Activated CD4-positive, alpha-beta T cell treated with anti-CD3 and anti-CD28 coated beads, Interleukin-2, amount 10 ng/mL, durations not matched to agents 24 days and 14 days (primary cell): ENCODE measurements at places on chromosomes 1 and 21.

DNA sequence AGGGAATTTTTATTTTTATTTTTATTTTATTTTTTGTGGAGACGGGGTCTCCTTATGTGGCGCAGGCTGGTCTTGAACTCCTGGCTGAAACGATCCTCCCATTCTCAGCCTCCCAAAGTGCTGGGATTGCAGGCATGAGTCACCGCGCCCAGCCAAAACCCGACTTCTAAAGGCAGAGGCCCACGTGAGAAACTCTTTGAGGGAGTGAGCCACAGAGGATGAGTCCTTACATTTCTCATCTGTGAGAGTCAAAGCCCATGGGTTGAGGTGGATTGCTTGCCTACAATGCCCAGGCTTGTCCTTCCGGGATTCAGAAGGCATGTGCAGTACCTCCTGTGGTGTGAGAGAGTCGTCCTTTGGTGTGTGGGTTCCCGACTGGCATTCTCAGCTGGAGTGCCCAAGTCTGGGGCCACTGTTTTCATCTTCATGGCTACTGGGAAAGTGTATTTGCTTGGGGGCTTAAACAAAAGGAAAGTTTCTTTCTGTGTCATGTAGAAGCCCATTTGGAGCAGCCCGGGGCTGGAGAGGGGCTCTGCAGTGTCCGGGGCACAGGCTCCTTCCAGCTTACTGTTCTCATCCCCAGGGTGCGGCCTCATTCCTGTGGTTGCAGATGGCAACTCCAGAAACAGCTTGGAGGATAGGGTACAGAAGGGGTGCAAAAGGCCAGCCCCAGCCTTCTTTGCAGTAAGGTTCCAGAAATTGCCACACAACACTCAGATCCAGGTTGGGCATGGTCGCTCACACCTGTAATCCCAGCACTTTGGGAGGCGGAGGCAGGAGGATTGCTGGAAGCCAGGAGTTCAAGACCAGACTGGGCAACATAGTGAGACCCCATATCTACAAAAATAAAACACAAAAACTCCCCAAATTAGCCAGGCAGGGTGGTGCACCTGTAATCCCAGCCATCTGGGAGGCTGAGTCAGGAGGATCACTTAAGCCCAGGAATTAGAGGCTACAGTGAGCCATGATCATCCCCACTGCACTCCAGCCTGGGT is 29.4 kb upstream of the CSF3R start:
- H3K27me3 ChIP-seq = no peaks in the 10 kb centered on the region
- no peak for DNase-seq
- H3K36me3 ChIP-seq = no peaks in the 10 kb centered on the region
- H3K4me1 ChIP-seq = no peaks in the 10 kb centered on the region
- no peak overlapping the region for H3K27ac ChIP-seq
- no peak overlapping the region for H3K4me3 ChIP-seq

DNA sequence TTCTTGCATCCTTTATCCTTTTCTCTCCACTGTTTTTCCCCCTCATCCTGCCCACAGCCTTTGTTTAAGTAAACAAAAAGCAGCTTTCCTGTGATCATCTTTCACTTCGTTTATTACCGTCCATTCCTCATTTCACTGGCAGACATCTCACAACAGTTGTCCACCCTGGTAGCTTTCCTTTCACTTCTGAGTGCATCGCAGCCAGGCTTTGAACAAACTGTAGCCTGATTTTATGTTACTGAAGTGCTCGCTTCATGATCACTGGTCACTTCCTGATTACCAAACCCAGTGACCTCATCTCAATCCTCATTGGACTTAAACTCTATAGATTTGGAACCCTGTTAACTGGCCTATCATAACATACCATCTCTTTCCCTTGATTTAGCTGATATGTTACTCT is 67.7 kb downstream of the SDCCAG8 start:
- no peaks in the 10 kb centered on the region for H3K4me1 ChIP-seq
- no peak overlapping the region for H3K4me3 ChIP-seq
- no peaks in the 10 kb centered on the region for H3K36me3 ChIP-seq
- H3K27ac ChIP-seq = no peak overlapping the region
- DNase-seq = no peak

DNA sequence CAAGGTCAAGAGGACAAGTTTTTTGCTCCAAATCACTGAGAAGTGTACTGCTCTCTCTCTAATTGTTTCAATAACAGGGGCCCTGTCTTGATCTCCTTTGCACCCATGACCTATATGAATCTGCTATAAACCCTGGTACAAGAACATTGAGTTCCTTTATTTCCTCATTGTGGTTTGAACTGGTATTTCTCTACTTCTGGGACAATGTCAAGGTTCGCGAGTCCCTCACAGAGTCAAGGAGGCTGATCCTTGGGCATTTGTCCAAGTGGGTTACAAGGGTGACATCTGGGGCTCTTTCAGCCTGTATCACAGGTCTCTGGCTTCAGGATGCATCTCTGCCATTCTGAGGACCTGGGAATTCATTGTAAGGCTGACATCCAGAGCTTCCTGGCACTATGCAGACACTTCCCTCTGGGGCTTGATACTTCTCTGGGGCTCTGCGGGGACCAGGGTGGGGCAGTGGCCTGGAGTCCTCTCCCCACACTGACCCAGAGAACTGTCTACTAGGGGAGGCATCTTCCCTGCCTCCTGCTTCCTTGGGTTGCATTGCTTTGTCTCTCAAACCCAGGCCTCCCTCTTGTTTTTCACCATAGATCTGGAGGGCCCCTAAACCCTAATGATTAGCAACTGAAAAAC is 22.5 kb upstream of the ZNF648 start:
- no peaks in the 10 kb centered on the region for H3K27me3 ChIP-seq
- H3K27ac ChIP-seq = no peak overlapping the region
- no peak overlapping the region for H3K4me3 ChIP-seq
- no peaks in the 10 kb centered on the region for H3K36me3 ChIP-seq

DNA sequence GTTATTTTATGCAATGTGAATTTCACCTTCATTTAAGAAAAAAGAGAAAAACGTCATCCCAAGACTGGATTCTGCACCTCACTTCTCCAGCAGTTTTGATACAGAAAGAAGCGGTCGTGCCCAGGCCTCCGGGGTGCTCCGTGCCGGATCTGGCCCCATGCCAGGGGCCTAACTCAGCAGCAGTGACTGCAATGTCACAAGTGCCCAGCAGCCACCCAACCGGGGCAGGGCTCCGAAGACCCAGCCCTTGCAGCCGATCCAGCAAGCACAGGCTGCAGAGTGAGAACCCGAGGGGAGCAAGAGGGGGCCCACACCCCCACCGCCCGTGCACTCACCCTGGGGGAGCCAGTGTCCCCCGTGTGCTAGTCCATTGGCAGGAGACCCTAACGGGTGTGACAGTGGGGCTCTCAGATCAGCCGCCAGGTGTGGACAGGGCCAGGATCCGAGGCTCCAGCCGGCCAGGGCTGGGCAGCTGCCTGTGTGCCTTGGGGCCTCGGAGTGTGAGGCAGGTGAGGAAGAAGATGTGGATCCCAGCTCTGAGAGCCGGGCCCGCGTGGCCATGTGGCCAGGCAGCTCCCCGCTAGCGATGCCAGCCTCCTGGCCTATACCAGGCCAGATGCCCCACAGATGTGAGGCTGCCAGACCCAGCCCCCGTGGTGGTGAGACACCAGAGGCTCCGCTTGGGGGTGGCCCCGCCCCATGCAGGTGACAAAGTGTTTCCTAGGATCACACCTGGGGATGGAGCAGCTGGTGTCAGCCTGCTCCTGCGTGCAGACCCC is 60.6 kb downstream of the MEGF6 start:
- H3K4me3 ChIP-seq = no peak overlapping the region
- no peak for DNase-seq
- H3K27ac ChIP-seq = no peak overlapping the region
- H3K36me3 ChIP-seq = no peaks in the 10 kb centered on the region
- no peaks in the 10 kb centered on the region for H3K27me3 ChIP-seq

- no peak overlapping the region for H3K27ac ChIP-seq
- peaks cover 39% of the 10 kb centered on the region for H3K27me3 ChIP-seq
- no peaks in the 10 kb centered on the region for H3K4me1 ChIP-seq
- no peaks in the 10 kb centered on the region for H3K36me3 ChIP-seq
Measured at GRCh38 chr1:167128261-167129227, 34.7 kb downstream of the STYXL2 start.

- H3K27ac ChIP-seq = no peak overlapping the region
- H3K27me3 ChIP-seq = peaks cover 4% of the 10 kb centered on the region
- no peak overlapping the region for H3K4me3 ChIP-seq
- no peak for DNase-seq
- H3K36me3 ChIP-seq = no peaks in the 10 kb centered on the region
- H3K4me1 ChIP-seq = no peaks in the 10 kb centered on the region
Measured at GRCh38 chr1:223421025-223421424, 27.8 kb downstream of the CCDC185 start.

GRCh38 chr1:51385776-51386175 is 55.4 kb upstream of the TTC39A start:
- no peak for DNase-seq
- no peaks in the 10 kb centered on the region for H3K4me1 ChIP-seq
- no peak overlapping the region for H3K4me3 ChIP-seq
- peaks cover 58% of the 10 kb centered on the region for H3K36me3 ChIP-seq
- H3K27ac ChIP-seq = no peak overlapping the region

GRCh38 chr21:33998402-33998801 is 75.0 kb upstream of the MRPS6 start:
- H3K27ac ChIP-seq = no peak overlapping the region
- peaks cover 12% of the 10 kb centered on the region for H3K36me3 ChIP-seq
- no peak overlapping the region for H3K4me3 ChIP-seq
- peak; percentile 71 for DNase-seq

GRCh38 chr1:199913318-199913717 is 114.2 kb upstream of the NR5A2 start:
- H3K27ac ChIP-seq = no peak overlapping the region
- no peaks in the 10 kb centered on the region for H3K36me3 ChIP-seq
- H3K4me3 ChIP-seq = no peak overlapping the region
- H3K4me1 ChIP-seq = no peaks in the 10 kb centered on the region
- peaks cover 14% of the 10 kb centered on the region for H3K27me3 ChIP-seq
- DNase-seq = no peak

GRCh38 chr1:55490547-55490946 is 275.4 kb upstream of the USP24 start:
- H3K27me3 ChIP-seq = peaks cover under 1% of the 10 kb centered on the region
- DNase-seq = no peak
- no peak overlapping the region for H3K4me3 ChIP-seq
- no peak overlapping the region for H3K27ac ChIP-seq

- peaks cover 7% of the 10 kb centered on the region for H3K36me3 ChIP-seq
- H3K4me3 ChIP-seq = no peak overlapping the region
- DNase-seq = no peak
- no peak overlapping the region for H3K27ac ChIP-seq
- H3K4me1 ChIP-seq = peaks cover 22% of the 10 kb centered on the region
Measured at GRCh38 chr1:167746013-167746672, 24.4 kb downstream of the MPZL1 start.

- peaks cover under 1% of the 10 kb centered on the region for H3K36me3 ChIP-seq
- peak overlapping the region; percentile 66 for H3K27ac ChIP-seq
- H3K27me3 ChIP-seq = peaks cover 5% of the 10 kb centered on the region
- H3K4me1 ChIP-seq = peaks cover 13% of the 10 kb centered on the region
Measured at GRCh38 chr21:37208056-37208721, 58.9 kb downstream of the VPS26C start.

DNA sequence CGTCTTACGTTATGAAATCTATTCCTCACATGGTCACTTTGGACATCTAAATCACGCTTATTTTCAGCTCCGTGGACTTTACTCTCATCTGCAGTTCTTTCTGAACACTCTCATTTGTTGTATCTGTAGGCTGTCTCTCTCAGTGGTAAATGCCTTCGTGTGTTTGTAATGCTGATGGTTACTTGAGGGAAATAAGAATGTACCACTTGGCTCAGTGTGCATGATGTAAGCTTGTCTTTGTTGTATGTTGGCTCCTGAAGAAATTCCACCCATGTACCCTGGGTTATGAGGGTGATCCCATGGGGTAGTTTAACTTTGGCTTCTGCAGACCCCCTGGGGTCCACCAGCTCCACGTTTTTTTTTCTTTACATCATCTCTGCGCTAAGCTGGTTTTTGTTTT is 378.4 kb downstream of the SETD4 start:
- no peak overlapping the region for H3K4me3 ChIP-seq
- peaks cover 6% of the 10 kb centered on the region for H3K4me1 ChIP-seq
- no peak for DNase-seq
- H3K36me3 ChIP-seq = no peaks in the 10 kb centered on the region
- H3K27ac ChIP-seq = no peak overlapping the region
- peaks cover 26% of the 10 kb centered on the region for H3K27me3 ChIP-seq

DNA sequence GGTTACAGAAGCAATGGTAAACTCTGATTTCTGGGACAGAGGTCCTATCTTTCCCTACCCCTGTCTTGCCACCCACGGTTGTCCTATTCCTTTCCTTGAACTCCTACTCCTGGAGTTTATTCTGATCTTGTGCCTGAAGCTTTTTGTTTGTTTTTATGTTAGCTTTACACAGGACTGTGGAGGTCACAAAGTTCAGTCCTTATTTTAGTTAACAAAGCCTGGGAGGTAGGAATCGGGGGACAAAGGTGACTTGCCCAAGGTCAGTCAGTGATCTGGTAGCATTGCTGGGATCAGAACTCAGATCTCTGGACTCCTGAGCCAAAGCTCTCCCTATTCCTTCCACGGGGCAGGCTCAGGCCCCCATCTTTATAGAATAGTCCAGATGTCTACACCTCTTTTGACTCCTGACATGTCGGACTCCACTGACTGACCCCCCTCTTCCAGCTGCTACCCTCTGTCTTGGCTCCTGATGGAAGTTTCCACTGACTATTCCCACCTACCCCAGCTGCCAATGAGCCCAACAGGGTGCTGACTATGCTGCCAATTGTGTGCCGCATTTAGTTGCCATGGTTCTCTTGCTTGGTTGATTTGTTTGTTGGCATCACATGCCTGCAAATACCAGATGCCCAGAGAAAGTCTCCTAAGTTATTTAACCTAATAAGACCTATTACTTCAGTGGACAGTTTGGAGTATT is 9.9 kb downstream of the F5 start:
- no peaks in the 10 kb centered on the region for H3K27me3 ChIP-seq
- DNase-seq = no peak
- H3K36me3 ChIP-seq = peaks cover 34% of the 10 kb centered on the region
- H3K4me1 ChIP-seq = peaks cover 5% of the 10 kb centered on the region
- H3K27ac ChIP-seq = no peak overlapping the region
- no peak overlapping the region for H3K4me3 ChIP-seq

- H3K4me3 ChIP-seq = no peak overlapping the region
- H3K4me1 ChIP-seq = no peaks in the 10 kb centered on the region
- no peak for DNase-seq
- H3K36me3 ChIP-seq = peaks cover 11% of the 10 kb centered on the region
- no peak overlapping the region for H3K27ac ChIP-seq
Measured at GRCh38 chr1:35856964-35857363, 26.0 kb upstream of the AGO1 start.

DNA sequence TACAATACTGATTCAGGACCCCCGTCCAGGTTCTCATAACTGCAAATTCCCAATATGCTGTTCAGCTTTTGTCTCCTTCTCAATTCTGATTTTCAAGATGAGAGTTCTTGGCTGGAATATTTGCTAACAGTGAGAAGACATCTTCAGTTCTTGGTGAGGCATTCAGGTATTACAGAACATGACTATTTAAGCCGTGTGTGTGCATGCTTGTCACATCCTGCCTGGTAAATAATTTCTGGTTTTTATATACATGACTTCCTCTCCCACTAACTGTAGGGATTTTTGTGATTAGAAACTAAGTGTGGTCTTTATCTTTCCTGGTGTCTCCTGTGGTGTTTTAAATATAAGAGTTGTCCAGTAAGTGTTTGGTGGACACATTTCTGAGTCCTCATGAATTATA is 10.2 kb upstream of the SLC19A2 start:
- peaks cover 18% of the 10 kb centered on the region for H3K36me3 ChIP-seq
- no peak for DNase-seq
- H3K27me3 ChIP-seq = no peaks in the 10 kb centered on the region

GRCh38 chr1:198196630-198197029 is 39.8 kb downstream of the NEK7 start:
- no peak for DNase-seq
- no peak overlapping the region for H3K27ac ChIP-seq
- peaks cover 47% of the 10 kb centered on the region for H3K4me1 ChIP-seq
- no peaks in the 10 kb centered on the region for H3K27me3 ChIP-seq
- H3K36me3 ChIP-seq = peaks cover 10% of the 10 kb centered on the region
